ENCODE measurements at places on chromosomes 16 and 17. TPM values are rescaled to one million over a fixed set of nuclear protein-coding genes. Genes with fewer than 3 reads are reported as not detected.

The TNP2 gene
- not detected for total RNA-seq

The TMC7 gene
- total RNA-seq: 7.0 TPM

The KCTD2 gene
- 20.6 TPM for total RNA-seq

The ZNF267 gene
- 21.9 TPM for total RNA-seq

The ATP2A3 gene
- total RNA-seq: 0.78 TPM

The ALOX15B gene
- not detected for total RNA-seq

The KRTAP2-3 gene
- not detected for total RNA-seq

The TEKT1 gene
- not detected for total RNA-seq

The PYY gene
- not detected for total RNA-seq

The ADAP2 gene
- total RNA-seq: 1.1 TPM

The ODAD4 gene
- total RNA-seq: 0.60 TPM

The IGSF6 gene
- total RNA-seq: not detected

The CD300LB gene
- not detected for total RNA-seq

The IGF2BP1 gene
- total RNA-seq: 99.5 TPM

The TLCD3B gene
- 0.99 TPM for total RNA-seq

The ARHGAP23 gene
- 190 TPM for total RNA-seq

The HEATR9 gene
- total RNA-seq: not detected

The ALOX12B gene
- not detected for total RNA-seq

The TOM1L1 gene
- total RNA-seq: 1.1 TPM

The SLC38A8 gene
- not detected for total RNA-seq

The HS3ST3B1 gene
- total RNA-seq: not detected
